ENCODE measurements at places on chromosomes 7 and 10.

GRCh38 chr7:129940329-129940728, 12.4 kb downstream of the UBE2H start:
- no peak for DNase-seq

- no peak for DNase-seq
These were observed 34.5 kb downstream of the SPDYE17 start for GRCh38 chr7:76997381-76998284.

DNA sequence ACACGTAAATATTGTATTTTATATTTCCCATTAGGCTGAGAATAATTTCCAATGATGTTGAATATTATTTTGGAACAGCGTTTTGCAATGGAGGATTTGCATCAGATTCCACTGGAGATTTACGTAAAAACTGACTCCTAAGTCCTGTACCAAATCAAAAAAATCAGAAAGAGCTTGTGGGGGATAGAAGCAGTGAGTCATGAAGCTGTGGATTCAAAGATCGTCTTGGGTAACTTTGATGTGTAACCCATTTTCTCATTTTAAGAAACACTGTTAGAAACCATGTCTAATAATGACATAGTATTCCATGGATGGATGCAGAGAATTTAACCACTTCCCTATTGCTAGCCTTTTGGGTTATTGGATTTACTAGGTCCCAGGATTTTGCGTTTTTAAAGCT, 158.6 kb downstream of the INHBA start:
- no peak for DNase-seq

DNA sequence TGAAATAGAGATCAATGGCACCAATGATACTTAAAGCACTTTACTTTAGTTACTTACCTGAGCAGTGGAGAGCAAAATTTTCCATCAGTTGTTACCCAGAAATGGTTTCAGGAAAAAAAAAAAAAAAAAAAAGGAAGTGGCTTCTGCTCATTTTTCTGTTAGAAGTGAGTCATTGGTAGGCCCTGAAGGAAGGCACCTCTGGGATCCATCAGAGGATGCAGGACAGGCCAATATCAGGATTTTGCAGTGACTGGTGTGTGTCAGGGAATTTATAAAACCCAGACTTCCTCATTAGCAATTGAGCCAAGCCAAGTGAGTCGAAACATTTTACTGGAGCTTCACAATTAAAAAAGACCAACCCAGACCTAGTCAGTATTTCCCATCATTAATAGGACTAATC, 2.3 kb upstream of the SMIM30 start:
- DNase-seq, result no peak
